ENCODE measurements at places on chromosomes 6 and 20. TPM values are rescaled to one million over a fixed set of nuclear protein-coding genes. Genes with fewer than 3 reads are reported as not detected.
A peak's percentile ranks its signal among the peaks of the same experiment; 100 is the strongest.

DNA sequence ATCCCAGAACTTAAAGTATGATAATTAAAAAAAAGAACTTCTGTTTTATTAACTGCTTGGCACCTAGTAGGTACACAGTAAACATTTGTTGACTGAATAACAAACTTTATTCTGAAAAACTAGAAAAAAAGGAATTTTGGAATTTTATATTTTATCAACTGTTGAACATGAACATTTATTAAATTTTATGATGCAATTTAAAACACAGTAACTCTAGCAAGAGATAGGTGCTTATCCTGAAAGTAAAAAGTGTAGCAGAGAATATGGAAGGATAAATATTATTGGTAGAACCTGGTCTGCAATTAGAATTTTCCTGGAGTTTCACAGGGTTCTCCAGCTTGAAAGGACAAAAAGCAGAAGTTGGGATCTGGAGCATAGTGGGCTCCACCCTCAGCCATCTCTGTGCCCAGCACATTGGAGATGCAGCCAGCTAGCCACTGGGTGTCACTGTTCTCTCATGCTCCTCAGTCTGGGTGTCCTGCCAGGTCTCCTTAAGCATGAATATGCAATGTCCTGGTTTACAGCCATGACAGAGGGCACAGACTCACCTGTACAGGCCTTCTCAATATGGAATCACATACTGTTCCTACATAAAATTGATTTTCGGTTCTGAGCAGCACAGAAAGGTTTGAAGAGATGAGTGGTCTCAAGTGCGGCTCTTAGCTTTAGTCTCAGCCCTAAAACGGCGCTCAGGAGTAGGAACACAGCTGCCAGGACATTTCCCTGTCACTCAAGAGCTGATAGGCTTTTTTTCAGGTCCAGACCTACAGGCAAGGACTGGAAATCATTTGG lies 31.7 kb upstream of the IL20RA start:
- peak; percentile 71 for DNase-seq

- no peak for DNase-seq
Observed at GRCh38 chr20:13059398-13060136, 50.8 kb downstream of the SPTLC3 start.

Gene ASIP
- not detected for total RNA-seq

Gene RSPO3
- total RNA-seq = 0.42 TPM

DNA sequence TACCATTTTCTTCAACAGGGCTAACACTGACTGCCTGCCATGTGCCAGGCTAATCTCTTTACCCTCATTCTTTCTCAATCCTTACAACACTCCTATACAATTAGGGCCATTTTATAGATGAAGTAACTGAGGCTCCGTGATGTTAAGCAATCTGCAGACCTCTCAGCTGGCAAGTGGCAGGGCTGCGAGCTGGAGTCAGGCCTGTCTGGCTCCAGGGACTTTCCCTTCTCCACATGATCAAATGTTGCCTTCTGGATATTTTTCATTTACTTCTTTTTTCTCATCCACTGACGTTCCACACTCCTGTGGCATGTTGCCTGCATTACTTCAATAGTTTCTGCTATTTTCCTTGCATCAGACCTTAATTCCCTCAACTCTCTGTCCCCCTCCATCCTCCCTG lies 55.2 kb upstream of the TAGAP start:
- DNase-seq = no peak

- no peak for DNase-seq
Observed at GRCh38 chr6:163436843-163437242, 22.3 kb downstream of the QKI start.

Gene ZNF512B
- 7.7 TPM for total RNA-seq

GRCh38 chr6:139373154-139373927 lies 1.1 kb downstream of the CITED2 start:
- DNase-seq = peak; percentile 52

All from M059J (cell line).